ENCODE measurements at places on chromosomes 4 and X. TPM values are rescaled to one million over a fixed set of nuclear protein-coding genes. Genes with fewer than 3 reads are reported as not detected.

The EMCN gene
- not detected for total RNA-seq

The CHIC2 gene
- 20.1 TPM for total RNA-seq

The L1CAM gene
- 4.2 TPM for total RNA-seq

The ODAM gene
- total RNA-seq, result not detected

The WDFY3 gene
- total RNA-seq, result 1.5 TPM

The CT45A10 gene
- not detected for total RNA-seq

The IL2RG gene
- total RNA-seq, result 633 TPM

The ASB9 gene
- total RNA-seq, result 1.4 TPM

The CACNA1F gene
- total RNA-seq, result 0.93 TPM

The KCNIP4 gene
- total RNA-seq, result not detected

The SPANXA1 gene
- not detected for total RNA-seq

The HS3ST1 gene
- not detected for total RNA-seq

The ZFP42 gene
- not detected for total RNA-seq

The AFP gene
- not detected for total RNA-seq

The SLC10A6 gene
- total RNA-seq, result not detected

The DCLK2 gene
- total RNA-seq, result 0.08 TPM

The CFP gene
- 18.6 TPM for total RNA-seq

The INTS12 gene
- 19.2 TPM for total RNA-seq

The GDPD2 gene
- 0.23 TPM for total RNA-seq

The S100P gene
- total RNA-seq, result 176 TPM

The CENPVL2 gene
- not detected for total RNA-seq

The TMEM128 gene
- 16.0 TPM for total RNA-seq

The PPARGC1A gene
- not detected for total RNA-seq

The RIBC1 gene
- total RNA-seq, result 1.1 TPM

The ART3 gene
- 0.30 TPM for total RNA-seq

The MAP9 gene
- 2.7 TPM for total RNA-seq

The GPR50 gene
- not detected for total RNA-seq

The RP2 gene
- 10.8 TPM for total RNA-seq

The KDR gene
- total RNA-seq, result not detected

The CTAG1B gene
- total RNA-seq, result not detected

The MAGEA2B gene
- total RNA-seq, result not detected

The CABS1 gene
- not detected for total RNA-seq

The SHROOM4 gene
- not detected for total RNA-seq
